ENCODE measurements at places on chromosomes 1 and 21.

- DNase-seq: no peak
These were observed 7.9 kb downstream of the ACAP3 start for GRCh38 chr1:1299686-1300351.

- DNase-seq: no peak
These were observed 1994.9 kb downstream of the NCAM2 start for GRCh38 chr21:22993144-22993543.

GRCh38 chr1:166933140-166933539 is 42.2 kb downstream of the ILDR2 start:
- DNase-seq: no peak

- no peak for DNase-seq
These were observed 56.8 kb downstream of the MRPL37 start for GRCh38 chr1:54256522-54257345.

- no peak for DNase-seq
These were observed 11.5 kb upstream of the LINGO4 start for GRCh38 chr1:151816548-151817352.

DNA sequence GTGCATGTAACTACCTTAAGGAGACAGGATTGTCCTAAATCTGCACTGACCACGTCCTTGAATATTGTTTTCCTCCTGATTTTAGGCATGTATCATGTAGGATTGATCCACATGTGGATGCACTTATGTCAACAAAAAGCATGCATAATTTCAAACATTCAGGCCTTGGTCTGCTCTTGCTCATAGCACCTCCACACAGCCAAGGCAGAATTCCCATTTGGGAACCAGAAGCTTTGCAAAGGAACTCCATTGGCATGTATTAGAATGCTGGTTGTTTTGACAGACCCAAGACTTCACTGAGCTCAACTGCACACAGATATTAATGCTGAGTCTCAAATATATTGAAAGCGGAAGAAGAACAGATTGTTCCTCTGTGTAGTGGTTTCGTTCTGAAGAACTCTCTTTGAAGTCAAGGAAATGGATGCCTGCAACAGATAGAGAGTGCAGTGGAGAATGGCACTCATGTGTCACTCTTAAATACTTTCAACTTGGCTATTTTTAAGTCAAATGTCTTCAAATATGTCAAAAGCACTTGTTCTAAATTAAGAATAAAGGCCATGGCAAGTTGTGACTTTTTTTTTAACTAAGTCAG is 387.6 kb downstream of the LTN1 start:
- DNase-seq: no peak

DNA sequence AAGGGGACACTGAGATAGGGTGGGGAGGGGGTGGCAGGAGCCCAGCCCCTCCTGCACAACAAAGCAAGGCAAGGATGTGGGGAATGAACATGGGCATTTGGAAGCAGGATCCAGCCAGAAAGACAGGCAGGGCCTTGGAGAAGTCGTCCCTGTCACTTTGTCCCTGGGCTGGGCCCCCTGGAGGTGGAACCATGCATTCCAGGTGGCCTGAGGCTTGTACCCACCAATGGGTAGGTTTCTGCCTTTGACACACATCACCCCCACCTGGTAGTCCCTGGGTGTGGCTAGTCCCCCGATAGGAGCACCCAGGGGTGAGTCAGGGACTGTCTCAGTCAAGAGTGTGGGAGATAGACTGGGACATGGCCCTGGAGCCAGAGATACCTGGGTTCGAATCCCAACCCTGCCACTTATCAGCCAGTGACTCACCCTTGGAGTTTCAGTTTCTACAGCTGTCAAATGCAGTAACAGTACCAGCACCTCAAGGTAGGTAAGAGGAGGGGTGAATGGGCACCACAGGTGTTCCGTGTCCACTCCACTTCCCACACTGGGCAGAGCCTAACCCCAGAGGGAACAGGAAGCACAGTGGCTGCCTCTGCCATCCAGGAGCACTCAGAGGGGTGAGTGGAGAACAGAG is 10.0 kb downstream of the PLA2G2D start:
- DNase-seq: no peak

DNA sequence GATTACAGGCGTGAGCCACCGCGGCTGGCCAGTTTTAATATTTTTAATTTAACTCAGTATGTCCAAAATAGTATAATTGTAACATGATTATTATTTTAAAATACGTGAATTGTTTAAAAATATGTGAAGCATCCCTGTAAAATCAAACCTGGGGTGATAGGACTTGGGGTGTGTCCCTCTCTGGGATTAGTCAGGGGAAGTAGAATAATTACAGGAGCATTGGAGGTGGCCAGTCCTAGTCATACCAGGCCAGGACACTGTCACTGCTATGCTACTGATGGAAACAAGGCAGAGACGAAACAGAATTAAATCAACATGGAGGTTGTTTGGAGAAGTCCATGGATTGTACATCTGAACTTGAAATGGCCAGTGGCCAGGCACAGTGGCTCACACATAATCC is 16.8 kb downstream of the SZRD1 start:
- DNase-seq: no peak

GRCh38 chr1:164609089-164609488 is 50.1 kb downstream of the PBX1 start:
- no peak for DNase-seq

GRCh38 chr1:57158604-57158998 is 192.8 kb upstream of the C8B start:
- no peak for DNase-seq

DNA sequence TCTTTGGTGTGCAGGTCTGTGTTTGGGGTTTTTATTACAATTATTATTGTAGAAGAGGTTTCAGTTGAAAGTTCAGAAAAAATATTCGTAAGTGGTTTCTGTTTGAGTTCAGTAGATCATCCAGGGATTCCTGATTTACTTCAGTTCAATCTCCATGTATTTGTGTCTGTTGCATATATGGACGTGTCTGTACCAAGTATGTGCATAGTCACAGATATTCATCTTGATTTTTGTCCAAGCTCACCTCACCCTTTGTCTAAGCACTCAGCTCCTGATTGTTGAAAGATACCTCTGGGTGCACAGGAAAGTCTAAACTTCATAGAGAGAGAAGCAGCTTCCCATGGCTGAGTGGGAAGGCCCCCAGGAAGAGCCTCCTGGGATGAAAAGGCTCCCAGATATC is 141.7 kb downstream of the TBX15 start:
- DNase-seq: no peak

DNA sequence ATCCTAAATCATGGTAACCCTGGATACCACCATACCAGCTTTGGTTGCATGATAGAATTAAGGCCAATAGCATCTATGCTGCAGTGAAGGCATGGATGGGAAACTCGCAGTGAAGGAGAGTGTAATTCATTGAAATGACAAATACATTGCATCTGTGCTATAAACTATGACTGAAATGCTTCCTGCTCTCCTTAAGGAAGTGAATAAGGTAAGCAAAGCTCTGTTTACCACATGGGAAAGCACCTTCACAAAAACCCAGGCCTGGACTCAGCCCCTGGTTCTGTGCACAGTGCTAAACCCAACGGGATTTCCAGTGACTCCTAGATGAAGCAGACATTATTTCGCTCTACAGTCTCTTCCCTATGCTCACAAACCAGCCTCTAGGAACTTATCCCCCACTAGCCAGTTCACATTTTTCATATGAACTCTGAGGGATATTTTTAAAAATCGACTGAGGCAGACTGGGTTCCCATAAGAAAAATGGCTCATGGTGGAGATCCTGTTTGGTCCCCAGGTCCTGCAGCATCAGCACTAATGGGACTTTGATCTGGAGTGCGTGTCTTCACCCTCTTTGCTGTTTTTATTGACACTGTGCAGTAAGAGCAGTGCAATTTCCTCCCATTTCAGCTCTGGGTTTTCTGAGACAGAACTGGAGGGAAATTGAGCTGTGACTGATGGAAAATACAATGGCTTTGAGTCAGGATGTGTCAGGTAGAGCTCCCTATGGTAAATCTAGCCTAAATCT is 362.7 kb downstream of the SIPA1L2 start:
- no peak for DNase-seq

DNA sequence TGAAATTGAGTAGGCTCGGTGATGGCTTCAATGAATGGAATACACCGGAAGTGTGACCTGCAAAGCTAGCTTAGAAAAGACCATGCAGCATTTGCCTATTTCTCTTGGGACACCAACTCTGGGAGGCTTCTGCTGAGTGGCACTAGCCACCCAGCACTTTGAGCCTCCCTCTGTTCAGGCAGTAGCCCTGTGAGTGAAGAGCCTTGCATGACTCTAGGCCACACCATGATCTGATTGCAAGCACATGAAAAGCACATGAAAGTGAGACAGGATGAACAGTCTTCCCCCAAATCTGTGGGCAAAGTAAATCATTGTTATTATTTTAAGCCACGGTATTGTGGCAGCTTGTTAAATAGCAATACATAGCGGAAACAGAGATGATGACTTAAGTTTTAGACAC is 2.8 kb downstream of the CD48 start:
- no peak for DNase-seq

DNA sequence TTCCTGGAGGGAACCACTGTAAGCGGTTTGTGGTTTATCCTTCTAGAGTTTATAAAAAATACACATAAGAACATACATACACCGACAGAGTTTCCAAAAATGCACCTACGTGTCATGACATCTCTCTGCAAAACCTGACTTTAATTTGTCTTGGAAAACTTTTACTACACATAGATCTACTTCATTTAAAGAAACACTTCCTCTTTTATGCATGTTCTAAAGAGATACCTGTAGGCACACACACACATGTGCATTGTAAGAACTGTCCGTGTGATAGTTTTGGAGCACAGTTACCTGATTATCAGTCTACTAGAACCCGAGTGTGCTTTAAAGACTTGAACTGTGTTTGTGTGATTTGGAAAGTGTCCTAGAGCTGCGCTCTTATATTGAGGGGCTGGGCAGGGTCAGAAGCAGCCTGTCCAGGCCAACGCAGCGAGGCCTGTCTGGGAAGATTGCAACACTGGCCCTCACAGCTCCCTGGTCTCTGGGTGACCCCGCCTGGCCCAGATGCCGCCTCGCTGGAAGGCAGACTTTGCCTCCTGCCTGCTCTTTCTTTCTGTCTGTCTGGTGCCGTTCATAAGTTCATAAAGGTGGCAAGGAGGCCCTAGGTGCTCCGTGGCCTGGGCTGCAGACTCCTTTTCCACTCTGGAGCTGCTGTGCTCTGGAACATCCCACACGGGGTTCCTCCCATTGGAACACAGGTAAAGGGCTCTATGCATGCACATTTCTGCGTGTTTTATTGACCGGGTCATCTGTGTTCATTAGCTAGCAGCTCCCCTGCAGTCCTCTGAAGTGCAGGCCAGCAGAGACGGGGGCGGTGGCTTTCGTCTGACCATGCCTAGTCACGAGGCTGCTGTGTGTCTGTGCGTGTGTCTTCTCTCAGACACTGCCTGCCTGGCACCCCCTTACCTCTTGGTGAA is 46.3 kb downstream of the AGPAT3 start:
- DNase-seq: no peak

GRCh38 chr1:191804311-191804710 is 354.0 kb upstream of the RGS18 start:
- DNase-seq: no peak

DNA sequence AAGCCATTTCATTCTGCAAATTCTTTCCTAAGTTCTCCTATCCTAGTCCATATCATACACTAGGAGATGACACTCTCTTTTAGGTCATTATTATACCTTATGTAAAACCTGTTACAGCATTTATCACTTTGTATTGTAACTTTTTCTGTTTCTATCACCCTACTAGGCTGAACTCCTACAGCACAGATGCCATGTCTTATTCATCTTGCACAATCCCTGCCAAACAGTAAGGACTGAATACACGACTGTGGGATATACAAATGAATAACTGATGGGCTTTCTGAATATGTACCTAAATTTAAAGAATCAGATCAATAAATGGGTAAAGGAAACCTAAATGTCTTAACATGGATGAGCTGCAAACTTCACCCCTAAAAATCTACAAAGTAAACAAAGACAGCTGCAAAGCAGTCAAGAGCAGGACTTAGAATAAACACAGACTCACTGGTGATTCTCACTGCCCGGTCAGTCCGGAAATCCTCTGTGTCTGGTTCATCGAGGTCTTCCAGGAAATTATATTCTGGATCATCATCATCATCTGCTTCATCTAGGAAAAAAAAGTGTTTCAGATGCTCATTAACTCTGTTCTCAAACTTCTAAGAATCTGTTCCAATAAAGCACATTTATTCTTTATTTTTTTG is 62.3 kb downstream of the GON4L start:
- DNase-seq: no peak

- no peak for DNase-seq
These were observed 43.9 kb downstream of the L1TD1 start for GRCh38 chr1:62238507-62238906.

GRCh38 chr1:226604560-226605317 is 56.2 kb downstream of the STUM start:
- no peak for DNase-seq

DNA sequence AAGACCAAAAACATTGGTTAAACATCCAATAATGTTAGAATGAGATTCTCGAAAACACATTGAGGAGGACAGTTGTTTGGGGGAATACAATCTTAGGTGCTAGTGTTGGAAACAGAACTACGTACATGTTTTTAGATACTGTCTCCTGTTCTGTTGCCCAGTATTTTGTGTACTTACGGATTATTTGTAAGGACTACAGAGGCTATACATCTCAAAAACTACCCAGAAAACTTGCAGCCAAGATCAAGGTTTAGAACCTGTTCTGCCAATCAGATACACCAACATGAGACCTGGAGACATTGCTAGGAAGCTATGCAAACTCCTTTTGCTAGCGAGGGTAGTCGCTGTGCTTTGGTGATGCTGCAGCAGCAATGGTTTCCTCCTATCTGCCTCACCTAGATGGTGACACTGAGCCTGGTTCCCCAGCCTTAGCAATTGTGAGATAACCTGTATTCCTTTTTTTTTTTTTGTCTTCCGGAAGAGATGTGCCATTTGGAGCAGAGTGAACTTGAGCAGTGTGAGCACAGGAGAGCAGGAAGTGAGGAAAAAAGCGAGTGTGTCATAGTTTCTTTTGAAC is 21.8 kb downstream of the YBX1 start:
- no peak for DNase-seq

- DNase-seq: no peak
These were observed 143.9 kb downstream of the NOS1AP start for GRCh38 chr1:162213281-162213912.

GRCh38 chr1:231357831-231358354 is 19.8 kb downstream of the SPRTN start:
- no peak for DNase-seq

DNA sequence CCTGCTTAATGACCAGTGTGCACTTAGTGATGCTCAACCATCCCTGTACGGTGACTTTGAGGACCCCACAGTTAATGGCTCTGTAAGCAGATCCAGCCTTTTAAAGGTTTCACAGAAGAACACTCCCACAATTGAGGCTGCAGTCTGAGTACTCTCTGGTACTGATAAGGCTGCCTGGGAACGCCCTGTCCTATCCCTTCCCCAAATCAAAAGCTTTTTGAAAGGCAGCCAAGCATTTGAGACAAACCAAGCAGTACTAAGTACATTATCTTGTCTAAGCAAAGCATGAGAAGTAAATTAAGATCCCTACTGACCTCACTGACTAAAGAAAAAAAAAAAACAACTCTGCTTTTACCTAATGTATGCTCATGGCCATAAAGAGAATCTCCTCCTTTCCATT is 60.7 kb downstream of the SH3GLB1 start:
- DNase-seq: no peak

All from activated CD4-positive, CD25-positive, alpha-beta regulatory T cell (primary cell).